ENCODE measurements at places on chromosomes 4 and X. TPM values are rescaled to one million over a fixed set of nuclear protein-coding genes. Genes with fewer than 3 reads are reported as not detected.

DNA sequence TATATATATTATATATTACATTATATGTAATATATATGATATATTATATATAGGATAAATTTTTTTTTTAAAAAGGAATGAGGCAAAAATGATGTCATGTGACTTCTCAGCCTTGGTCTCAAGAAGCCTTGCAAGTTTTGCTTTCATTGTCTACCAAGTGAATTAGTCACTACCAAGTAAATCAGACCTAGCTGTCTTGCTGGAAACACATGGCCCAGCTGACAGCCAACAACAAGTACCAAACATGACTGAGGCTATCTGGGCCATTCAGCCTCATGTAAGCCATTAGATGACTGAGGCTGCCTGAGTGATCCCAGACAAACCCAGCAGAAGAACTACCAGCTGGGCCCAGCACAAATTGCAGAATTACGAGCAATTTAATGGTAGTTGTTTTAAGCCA lies 44.9 kb downstream of the HAND2 start:
- no peak for DNase-seq

GRCh38 chr4:11497972-11498371 lies 69.3 kb upstream of the HS3ST1 start:
- no peak for DNase-seq

- DNase-seq: no peak
Observed at GRCh38 chrX:44904542-44905115, 31.6 kb downstream of the KDM6A start.

DNA sequence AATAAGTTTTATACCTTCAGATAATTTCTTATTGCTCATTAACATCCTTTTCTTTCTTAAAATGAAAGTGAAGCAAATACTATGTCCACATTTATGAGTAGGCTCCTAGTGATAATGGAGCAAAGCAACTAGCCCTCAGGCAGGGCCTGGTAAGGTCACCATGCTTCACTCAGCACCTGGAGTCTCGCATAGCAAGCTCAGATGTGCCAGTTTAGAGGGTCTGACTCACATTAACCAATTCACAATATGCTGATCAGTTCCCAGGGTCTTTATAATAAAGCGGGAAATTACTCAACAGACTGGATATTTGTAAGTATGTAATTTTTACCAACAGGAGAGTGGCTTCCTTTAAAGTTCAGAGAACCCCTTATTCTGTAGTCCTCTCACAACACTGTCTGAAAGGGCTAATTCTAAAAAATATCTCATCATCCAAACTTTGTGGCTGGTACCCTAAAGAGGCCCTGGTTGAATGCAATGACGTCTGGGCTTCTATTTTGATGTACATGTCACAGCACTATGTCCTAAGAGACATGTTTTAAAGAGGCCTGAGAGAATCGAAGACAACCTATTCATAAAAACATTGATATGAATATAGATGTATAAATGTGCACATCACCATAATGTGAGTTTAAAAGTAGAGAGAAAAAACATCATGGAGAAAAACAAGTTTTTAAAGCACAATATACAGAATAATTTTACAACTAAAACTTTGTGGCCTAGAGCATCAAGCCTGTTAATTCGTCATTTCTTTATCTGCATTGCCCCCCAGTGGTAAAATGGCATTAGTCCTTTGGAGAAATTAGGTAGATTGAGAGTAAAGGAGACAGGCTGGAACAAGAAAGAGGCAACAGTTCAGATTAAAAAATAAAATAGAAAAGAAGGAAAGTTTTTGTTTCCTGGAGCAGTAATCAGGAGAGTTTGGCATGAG lies 44.3 kb downstream of the IL21 start:
- no peak for DNase-seq

- peak; percentile 58 for DNase-seq
Observed at GRCh38 chrX:102712981-102713625, 855 bp downstream of the GPRASP2 start.

DNA sequence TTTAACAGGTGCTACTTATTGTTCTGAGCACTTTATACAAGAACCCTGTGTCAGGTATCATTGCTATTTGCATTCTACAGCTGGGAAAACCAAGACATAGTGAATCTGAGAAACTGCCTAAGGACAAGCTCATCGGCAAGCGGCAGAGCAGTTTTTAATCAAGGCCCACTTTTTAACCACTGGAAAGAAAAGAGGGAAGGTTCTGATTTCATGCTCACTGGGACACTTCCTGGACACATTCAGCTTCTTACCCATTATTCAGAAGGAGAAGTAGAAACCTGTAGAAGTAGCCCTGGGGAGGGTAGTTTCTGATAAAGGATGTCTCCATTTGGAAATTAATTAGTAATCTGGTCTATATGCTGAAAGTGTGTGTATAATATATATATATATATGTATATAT lies 2.5 kb upstream of the LNX1 start:
- no peak for DNase-seq

GRCh38 chr4:1556541-1557220 lies 127.4 kb downstream of the FAM53A start:
- DNase-seq: no peak

- no peak for DNase-seq
Observed at GRCh38 chr4:13178621-13179020, 305.5 kb downstream of the RAB28 start.

DNA sequence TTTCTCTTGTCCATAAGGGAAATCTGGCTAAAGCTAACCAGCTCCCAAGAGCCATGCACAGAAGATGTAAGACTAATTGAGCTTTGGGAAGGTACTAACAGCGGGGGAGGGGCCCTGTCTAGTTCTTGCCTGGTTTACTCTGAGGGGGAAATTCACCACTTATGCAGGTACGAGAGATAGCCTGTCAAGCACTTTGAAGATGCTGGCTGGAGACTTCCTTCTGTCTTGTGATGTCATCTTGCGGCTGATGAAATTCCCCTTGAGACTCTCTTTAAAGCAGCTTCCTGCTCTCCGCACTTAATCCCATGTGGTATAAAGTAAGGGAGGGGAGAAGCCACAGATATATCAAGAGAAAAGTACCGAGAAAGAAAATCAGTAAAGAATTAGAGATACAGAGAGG lies 345.3 kb downstream of the MAPK10 start:
- no peak for DNase-seq

DNA sequence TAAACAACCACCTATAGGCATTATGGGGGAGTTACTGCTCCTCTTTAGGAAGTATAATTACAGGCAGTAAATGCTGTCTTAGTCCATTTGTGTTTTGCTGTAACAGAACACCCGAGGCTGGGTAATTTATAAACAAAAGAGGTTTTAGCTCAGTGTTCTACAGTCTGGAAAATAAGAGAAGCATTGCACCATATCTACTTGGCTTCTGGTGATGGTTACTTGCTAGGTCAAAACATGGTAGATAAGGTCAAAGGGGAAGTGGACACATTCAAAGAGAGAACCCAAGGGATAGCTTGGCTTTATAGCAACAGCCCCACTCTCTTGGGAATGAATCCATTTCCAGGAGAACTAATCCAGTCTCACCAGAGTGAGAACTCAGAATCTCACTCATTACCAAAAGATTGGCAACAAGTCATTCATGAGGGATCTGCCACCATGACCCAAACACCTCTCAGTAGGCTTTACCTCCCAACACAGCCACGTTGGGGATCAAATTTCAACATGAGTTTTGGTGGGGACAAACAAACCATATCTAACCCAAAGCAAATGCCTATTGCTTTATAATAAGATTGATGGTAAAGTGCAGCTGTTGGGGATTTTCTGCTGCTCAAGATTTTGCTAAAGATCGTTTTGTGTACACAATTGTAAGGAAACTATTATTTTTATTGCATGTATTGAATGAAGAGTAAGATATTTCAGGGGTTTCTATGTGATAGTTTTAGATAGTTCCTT lies 32.6 kb downstream of the STAG2 start:
- DNase-seq: no peak

DNA sequence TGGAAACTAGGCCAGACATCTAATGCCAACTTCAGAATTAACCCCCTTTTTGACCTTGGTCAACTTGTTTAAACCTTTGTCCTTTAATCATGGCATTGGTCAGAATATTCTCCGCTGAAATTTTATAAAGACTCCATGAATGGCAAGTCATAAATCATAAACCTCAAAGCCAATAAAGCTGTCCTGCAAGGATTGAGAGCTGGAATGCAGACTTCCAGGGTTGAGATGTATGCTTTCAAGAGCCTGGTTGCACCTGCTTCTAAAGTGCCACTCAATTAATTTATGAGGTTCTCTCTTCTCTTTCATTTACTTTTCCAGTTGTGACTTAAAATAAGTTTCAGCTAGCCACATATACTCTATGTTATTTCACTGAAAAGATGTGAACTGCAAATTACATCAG lies 136.2 kb upstream of the HCCS start:
- no peak for DNase-seq

- DNase-seq: no peak
Observed at GRCh38 chr4:154433543-154433942, 58.1 kb downstream of the DCHS2 start.

- DNase-seq: no peak
Observed at GRCh38 chr4:139666735-139667281, 1.2 kb downstream of the MGST2 start.

- DNase-seq: no peak
Observed at GRCh38 chr4:149738156-149738555, 77.5 kb downstream of the IQCM start.

GRCh38 chr4:182619660-182620059 lies 297.5 kb downstream of the DCTD start:
- no peak for DNase-seq

GRCh38 chrX:17546356-17546755 lies 171.4 kb downstream of the NHS start:
- DNase-seq: no peak

DNA sequence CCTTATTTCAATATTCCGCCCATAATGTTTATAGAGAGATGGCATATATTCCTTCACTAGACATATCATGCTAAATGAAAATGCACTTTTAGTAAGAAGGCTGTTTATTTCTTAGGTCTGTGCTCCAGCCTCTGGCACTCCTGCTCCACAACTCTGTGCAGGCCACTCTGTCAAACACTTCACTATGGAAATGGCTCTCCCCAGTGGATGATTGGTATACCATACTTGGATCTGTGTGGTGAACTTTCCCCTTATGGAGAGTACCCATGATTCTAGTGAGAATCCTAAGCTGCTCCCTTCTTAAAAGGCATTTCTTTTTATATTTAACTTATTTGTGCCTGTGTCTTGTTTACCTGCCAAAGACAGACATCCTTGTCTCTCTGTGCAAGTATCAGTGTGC lies 480.1 kb upstream of the GALNT7 start:
- no peak for DNase-seq

DNA sequence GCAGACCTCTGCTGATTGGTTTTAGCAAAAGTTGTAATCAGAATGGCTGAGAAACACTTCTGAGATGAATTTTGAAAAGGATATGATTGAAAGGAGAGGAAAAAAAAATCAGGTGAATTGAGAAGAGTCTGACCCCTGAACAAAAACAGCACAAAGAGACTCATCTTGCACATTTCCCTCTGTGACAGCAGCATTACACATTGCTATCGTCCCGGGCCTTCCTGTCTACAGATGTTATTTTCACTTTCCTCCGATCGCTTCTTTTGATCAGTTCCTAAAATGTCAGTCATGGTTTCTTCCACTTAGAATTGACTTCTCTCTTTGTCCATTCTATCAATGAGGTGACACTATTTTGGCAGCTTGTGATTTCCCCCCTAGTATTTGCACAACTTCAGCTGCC lies 262.6 kb downstream of the GPC3 start:
- no peak for DNase-seq

The RAB33A gene
- 3.8 TPM for total RNA-seq

The ADH1A gene
- 0.44 TPM for total RNA-seq

The ANXA10 gene
- total RNA-seq: not detected

The TNMD gene
- 0.77 TPM for total RNA-seq

The SSX4 gene
- not detected for total RNA-seq

The CENPVL1 gene
- not detected for total RNA-seq

The NAA10 gene
- total RNA-seq: 81.4 TPM

The HSFX3 gene
- not detected for total RNA-seq

The EFHC2 gene
- 5.1 TPM for total RNA-seq

The RGN gene
- 13.9 TPM for total RNA-seq

Measured in left cardiac atrium (tissue), 4 donors.